GM13976 (cell line): ENCODE measurements at places on chromosomes 3 and 15.

DNA sequence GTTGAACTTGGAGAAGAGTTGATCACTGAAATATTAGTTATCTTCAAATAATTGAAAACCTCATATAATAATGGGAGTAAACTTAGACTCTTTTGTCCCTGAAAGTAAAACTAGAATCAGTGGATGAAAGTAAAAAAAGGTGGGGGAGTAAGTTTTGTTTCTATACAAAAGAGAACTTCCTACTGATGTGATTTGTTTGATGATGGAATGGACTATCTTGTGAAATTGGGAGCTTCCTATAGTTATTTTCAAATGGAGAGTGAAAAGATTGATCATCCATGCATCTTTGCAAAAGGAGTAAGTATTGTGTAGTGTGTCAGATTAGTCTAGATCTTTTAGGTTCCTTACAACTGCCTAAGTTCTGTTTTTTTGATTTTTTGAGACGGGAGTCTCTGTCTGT, 28.4 kb downstream of the SPRED1 start:
- DNase-seq = no peak

GRCh38 chr3:50582083-50582482, 12.8 kb downstream of the HEMK1 start:
- DNase-seq = no peak

DNA sequence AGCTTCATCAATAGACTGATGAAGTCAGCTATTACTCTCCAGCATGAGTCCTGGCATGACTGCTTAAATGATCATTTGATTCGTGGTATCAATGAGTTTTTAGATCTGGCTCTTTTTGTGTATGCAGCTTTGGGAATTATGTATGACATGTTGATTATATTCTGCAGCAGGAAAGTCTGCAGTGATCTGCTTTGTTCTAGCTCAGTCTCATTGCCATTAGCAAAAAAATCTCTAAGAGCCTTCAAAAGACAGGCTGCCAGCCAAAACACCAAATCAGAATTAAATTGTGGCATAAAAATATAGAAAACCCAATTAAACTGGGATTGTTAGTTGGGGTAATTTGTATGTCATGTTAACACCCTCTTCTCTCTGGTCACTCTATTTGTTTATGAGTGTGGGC, 1021.0 kb upstream of the SEMA6D start:
- no peak for DNase-seq

GRCh38 chr3:59508273-59508672, 458.4 kb upstream of the CFAP20DC start:
- no peak for DNase-seq

GRCh38 chr3:50245831-50246516, 10.0 kb downstream of the GNAI2 start:
- DNase-seq = peak; percentile 89

- no peak for DNase-seq
Measured at GRCh38 chr15:57321973-57322601, 54.2 kb upstream of the CGNL1 start.

DNA sequence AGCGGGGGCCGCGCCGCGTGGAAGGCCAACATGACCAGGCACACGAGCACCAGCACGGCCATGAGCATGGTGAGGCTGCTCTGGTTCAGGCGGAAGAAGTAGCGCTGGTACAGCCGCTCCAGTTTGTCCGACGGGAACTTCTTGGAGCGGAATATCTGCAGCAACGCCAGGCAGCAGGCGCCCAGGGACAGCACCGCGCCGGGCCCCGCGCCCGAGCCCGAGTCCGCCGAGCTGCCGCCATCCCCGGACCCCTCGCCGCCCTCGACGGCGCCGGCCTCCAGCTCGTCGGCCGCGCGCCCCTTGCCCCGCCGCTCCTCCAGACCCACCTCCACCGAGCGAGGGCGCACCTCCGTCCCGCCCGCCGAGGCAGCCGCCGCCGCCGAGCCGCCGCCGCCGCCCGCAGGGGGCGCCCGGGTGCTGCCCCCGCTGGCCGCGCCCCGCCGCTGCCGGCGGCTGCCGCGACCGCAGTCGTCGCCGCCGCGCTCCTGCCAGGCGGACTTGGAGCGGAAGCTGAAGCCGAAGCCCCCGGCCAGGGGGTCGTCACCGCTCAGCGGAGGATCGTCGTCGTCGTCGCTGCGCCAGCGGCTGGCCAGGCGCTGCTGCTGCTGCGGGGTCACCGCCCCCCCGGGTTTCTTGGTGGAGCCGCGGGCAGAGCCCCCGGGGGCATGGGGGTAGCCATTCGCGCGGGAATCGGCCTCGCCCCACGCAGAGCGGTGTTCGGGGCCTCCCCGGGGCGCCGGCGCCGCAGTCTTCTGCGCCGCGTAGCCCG, 957 bp downstream of the ADCY5 start:
- DNase-seq = peak; percentile 82

- DNase-seq = peak; percentile 26
Measured at GRCh38 chr15:96365781-96366525, 35.5 kb downstream of the NR2F2 start.

DNA sequence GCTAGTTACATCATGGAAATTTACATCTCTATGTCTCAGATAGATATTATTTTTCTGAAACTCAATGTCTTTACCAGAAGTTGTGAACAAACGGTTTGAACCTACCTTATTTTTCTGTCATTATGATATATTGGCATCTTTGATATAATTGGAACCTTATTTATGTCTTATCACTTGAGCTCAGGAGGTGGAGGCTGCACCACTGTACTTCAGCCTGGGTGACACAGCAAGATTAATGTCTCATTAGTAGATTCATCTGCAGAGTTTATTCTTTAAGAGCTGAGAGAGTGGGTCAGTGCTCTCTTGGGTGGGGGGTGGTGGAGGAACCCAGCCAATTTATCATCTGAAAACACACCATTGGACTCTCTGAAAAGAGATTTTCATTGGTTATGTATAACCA, 21.4 kb downstream of the SCG3 start:
- no peak for DNase-seq

DNA sequence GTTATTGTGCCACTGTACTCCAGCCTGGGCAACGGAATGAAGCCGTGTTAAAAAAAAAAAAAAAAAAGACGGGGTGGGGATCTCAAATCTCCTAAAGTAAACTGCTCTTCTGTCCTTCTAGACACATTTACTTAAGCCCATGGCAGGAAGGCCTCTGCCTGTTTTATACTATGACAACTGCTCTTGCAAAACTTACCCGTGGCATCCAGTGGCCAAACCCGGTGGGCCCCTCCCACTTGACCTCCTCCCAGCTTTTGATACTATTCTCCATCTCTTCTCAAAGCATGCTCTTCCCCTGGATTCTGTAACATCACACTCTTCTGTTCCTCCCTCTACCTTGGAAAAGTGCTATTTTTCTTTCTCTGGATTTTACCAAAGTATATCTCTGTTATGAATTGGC, 112.2 kb downstream of the RFTN1 start:
- no peak for DNase-seq

DNA sequence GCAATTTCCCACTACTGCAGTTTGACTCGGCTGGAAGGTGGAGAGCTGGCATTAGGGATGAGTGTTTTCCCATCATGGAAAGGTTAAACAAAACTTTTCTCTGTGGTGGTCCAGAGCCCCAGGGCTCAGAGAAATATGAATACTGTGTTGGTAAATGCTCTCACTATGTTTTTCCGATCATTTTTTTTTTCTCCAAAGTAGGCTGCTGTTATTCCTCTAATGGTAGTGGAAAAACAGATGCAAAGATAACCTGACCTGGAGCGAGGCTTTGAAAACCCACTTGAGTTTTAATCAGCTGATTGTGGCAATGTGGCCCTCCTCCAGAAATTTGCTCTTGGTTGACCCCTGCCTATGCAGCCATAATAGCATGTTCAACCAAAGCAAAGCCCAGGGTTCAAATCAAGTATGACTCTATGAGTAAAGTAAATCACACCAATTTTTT, 320.8 kb upstream of the CTNNB1 start:
- no peak for DNase-seq

DNA sequence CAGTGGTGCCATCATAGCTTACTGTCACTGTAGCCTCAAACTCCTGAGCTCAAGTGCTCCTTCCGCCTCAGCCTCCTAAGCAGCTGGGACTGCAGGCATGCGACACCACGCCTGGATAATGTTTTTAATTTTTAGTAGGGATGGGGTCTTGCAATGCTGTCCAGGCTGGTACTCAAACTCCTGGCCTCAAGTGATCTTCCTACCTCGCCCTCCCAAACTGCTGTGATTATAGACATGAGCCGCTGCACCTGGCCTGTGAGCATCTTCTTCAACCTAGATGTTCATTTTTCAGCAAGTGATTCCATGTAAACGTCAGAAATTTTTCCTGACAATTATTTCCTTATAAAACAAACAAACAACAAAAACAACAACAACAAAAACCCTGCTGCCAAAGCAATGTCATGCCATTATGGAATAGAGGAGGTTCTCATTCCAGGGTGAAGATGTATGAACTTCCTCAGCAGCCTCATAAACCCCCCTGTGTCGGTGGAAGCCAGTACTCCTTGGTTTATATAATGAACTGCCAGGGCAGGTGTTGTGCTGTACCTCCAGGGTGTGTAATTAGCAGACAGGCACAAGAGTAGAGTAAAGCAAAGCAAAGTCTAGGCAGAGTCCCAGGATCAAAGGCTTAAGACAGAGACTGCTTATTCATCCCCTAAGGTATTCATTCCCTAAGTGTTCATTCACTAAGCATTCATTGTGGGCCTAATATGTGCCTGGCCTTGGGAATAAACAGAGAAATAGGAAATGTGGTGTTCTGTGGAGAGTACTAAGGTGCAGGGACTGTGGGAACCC, 44.6 kb downstream of the NR2C2 start:
- DNase-seq = no peak

DNA sequence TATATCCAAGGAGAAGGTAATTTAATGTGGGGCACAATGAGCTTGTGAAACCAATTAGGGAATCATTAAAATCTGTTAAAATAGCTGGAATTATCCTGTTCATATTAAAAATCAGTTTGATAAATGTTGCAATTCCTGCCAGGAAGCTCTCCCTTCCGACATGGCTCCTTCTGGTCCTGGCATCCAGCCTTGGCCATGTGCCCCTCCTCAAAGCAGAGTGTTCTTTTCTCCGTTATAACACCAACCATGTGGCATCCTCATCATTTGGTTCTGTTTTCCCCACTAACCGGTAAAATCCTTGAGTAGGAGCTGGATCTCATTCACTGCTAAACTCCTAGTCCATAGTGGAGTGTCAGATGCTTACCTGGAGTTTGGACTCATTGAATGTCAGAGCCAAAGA, 127.2 kb downstream of the ARNT2 start:
- no peak for DNase-seq

DNA sequence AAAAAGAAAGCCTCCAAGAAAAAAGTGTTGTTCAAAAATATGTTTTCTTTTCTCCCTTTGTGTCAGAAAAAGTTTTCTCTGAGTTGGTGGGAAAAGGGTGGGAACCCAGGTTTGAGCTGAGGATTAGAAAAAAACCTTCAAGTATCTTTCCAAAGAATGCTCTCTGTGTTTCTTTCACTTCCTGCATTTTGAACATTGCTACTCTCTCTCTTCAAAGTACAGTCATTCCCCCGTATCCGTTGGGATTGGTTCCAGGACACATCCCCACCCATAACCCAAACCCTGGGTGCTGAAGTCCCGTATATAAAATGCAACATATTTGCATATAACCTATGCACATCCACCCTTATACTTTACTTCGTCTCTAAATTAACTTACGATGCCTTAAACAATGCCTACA, 139.6 kb downstream of the TMCO5A start:
- DNase-seq = no peak

- DNase-seq = no peak
Measured at GRCh38 chr3:173711619-173712018, 314.1 kb downstream of the NLGN1 start.

- DNase-seq = no peak
Measured at GRCh38 chr15:75864213-75865059, 21.2 kb downstream of the UBE2Q2 start.

DNA sequence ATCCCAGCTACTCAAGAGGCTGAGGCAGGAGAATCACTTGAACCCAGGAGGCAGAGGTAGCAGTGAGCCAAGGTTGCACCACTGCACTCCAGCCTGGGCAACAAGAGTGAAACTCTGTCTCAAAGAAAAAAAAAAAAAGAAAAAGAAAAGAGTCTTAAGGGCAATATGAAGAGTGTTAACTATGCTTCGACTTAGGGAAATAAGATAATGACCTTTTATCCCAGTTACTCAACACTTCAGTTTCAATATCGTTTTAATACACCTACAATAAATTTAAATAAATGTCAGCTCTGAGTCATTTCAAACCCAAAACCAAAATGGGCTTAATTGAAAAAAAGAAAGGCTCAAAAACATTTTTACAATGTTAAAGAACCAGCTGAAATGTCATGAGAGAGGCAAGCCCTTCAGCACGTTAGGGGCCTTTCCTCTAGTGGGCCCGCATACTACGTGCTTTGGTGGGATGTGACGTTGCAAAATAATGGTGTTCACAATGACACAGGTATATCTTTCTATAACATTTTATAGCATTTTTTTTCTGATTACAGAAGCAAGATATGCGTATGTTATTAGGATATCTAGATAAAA, 15.3 kb downstream of the FYCO1 start:
- DNase-seq = no peak

GRCh38 chr15:87416591-87417257, 839.8 kb downstream of the NTRK3 start:
- DNase-seq = no peak

DNA sequence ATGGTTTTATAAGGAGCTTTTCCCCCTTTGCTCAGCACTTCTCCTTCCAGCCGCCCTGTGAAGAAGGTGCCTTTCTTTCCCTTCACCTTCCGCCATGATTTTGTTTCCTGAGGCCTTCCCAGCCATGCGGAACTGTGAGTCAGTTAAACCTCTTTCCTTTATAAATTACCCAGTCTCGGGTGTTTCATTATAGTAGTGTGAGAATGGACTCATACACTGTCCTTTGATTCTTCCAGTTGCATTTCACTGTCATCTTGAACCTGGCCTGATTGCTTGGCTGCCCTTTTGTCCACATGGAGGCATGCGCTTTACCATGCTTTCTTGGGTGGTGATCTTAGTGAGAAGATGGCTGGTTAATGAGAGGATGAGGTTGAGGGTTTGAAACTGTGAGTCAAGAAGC, 23.2 kb downstream of the USP13 start:
- no peak for DNase-seq

GRCh38 chr3:65716071-65716751, 322.5 kb downstream of the MAGI1 start:
- no peak for DNase-seq

- DNase-seq = no peak
Measured at GRCh38 chr15:62799037-62799436, 243.5 kb upstream of the TPM1 start.

DNA sequence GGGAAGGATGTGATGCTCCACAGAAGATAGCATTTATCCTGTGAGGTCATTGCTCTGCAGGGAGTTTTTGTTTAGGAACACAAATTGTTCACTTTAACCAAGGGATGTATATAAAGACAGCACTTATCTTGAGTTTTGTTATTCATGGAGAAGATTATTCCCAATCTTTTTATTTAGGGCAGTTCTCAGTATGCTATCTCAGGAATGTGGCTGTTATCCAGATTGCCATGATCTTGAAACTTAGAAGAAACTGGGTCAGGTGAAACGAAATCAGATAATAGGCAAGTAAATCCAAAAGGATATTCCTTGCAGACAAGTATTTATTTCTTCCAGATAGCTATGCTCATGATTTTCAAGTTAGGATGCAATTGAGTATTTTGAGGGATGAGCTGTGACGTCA, 19.3 kb upstream of the TMEM42 start:
- DNase-seq = no peak

- peak; percentile 84 for DNase-seq
Measured at GRCh38 chr15:68875377-68876116, 54.8 kb upstream of the SPESP1 start.
